BJ (cell line): ENCODE measurements at places on chromosomes 2 and 18.

DNA sequence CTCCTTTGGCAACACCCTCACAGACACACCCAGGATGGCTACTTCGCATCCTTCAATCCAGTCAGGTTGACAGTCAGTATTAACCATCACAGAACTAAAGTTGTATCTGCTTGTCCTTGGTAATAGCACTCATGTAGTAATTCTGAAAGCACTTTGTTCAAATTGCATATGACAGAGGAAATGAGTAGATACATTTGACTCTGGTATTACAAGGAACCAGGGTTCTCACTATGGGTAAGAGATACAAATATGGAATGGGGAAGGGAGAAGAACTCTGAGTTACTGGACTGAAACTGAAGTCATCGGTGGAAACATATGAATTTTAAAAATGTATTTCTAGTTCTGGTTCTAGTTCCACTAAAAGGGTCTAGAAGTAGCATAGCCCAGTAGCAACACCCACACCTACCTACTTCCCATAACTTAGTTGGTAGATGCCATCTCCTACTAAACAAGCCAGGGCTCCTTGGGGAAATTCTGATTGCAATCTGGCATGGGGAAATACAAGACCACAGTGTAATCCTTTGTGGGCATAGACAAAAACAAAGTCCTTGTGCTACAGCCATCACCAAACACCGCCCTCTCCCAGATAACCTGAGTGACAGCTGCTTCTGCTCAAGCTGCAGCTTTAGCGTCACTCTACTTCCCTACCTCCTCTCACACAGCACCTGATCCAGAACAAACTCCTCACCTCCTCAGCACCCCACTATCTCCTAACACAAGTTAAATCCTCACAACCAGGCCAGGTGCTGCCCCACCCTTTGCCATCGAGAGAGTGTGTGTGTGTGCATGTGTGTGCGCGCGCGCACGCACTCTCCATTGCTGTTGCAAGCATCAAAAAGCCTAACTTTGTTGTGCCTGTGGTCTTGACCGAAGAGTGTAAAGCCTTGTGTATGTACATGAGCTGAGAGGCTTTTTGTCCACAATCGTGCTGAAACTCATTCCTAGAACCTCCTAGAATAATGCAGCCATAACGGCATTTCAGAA is 31.4 kb upstream of the CD226 start:
- no peak for DNase-seq

DNA sequence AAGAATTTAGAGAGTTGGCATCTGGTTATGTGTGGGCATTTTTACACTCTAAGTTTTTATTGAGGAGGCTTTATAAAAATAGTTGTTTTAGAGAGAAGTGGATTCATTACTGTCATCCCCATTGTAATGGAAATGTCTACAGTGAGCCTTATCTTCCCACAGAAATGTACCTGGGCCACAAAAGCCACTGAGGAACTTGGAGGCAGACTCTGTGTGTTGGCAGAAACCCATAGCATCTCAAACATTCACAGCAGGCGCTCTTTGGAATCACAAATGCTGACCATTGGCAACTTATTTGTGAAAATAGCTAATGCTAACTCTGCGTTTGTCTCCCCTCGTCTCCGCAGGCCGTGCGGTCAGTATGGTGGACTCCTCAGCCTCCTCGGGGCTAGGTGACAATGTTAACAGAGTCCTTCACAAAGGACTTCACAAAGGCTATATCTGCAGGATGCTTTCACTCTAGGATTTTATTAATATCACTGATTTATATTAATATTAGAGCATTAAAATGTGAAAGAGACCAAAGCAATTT is 689.1 kb upstream of the POU3F3 start:
- no peak for DNase-seq

DNA sequence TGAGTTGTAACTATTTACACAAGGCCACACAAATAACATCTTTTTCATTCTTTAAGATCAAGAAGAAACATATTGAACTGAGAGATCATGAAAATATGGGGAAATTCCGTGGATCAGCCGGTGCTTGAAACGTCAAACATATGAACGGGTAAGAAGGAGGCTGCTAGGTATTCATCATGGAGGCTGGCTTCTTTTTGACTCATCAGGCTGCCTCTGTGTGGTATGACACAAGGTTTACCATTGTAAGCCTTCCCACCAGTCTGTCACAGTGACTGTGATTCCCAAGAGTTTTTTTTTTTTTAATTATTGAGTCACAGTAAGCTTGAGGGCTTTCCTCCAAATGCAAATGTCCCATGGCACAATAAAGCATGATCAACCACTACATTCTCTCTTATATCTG is 506.9 kb downstream of the BCL11A start:
- DNase-seq: no peak

DNA sequence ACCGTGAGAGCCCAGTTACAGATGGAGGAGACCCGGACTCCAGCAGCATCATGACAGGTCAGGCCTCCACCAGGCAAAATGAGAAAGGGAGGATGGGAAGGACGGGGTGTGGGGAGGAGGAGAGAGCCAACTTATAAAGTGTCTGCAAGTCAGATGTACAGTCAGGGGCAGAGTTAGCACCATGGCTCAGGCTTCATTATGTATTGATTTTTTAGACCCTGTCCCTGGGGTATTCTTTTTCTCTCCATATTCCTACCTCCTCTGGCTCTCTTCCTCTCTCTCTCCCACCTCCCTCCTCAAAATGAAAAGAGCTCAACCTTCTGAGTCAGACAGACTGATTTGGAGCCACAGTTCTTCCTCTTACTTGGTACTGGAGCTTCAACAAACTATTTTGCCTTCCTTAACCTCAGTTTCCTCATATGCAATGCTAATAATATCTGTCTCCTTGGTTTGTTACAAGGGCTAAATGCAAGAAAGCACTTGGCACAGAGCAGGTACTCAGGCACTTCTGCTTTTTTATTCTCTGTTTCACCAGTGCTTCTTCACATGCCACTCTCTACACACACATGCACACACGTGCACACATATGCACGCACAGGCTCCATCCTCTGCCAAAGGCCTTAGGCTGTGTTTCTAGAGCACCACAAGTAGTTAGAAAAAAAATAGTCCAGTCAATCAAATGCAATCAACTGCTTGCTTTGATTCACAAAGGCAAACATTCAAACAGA is 92.3 kb upstream of the PKDCC start:
- DNase-seq: no peak

DNA sequence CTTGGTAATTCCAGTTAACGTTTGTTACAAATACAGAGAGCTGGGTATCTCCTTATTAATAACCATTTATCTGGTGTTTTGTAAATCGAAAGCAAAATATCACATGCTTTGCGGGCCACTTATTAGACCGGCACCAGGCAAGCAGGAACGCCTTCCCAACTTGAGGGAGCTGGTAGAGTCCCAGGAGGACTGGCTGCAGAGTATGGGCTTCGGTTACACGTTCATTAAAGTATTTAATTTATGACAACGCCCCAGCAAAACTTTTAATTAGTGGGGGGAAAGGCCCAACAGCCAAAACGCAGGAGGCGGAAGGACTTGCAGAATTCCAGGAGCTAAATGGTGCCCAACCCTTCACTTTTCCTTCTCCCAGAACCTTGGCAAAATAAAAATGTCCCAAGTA is 3.7 kb downstream of the SMAD7 start:
- no peak for DNase-seq

DNA sequence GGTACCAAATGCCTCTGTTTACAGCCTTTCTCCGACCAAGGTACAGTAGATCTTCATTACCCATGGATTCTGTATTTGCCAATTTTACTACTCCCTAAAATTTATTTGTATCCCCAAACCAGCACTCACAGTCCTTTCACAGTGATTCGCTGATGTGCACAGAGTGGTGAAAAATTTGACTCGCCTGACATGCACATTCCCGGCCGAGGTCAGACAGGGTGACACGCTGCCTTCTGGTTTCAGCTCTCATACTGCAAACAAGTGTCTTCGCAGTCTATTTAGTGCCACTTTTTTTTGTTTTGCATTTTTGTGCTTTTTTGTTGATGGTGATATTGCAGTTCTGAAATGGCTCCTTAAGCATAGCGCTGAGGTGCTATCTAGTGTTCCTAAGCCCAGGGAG is 71.0 kb downstream of the MAPK4 start:
- no peak for DNase-seq

- no peak for DNase-seq
These were observed 19.6 kb downstream of the EHBP1 start for GRCh38 chr2:62724886-62725711.

- DNase-seq: no peak
These were observed 60.6 kb downstream of the POU3F3 start for GRCh38 chr2:104914509-104914908.

DNA sequence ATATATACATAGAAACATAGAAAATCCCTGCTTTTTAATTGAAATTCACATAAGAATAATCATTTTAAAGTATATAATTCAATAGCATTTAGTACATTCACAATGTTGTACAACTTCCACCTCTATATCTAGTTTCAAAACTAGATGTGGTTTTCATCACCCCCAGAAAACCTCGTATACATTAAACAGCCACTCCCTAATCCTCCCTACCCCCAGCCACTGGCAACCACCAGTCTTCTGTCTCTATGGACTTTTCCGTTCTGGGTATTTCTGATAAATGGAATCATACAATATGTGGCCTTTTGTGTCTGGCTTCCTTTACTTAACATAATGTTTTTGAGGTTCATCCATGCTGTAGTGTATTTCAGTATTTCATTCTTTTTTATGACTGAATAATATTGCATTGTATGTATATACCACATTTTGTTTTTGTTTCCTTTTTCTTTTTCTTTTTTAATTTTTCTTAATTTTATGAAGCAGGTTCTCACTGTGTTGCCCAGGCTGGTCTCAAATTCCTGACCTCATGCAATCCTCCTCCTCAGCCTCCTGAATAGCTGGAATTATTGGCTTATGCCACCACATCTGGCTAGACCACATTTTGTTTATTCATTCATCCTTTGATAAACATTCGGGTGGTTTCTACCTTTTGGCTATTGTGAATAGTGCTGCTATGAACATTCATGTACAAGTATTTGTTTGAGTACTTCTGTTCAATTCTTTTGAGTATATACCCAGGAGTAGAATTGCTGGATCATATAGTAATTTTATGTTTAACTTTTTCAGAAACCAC is 50.6 kb upstream of the RNF152 start:
- DNase-seq: no peak

DNA sequence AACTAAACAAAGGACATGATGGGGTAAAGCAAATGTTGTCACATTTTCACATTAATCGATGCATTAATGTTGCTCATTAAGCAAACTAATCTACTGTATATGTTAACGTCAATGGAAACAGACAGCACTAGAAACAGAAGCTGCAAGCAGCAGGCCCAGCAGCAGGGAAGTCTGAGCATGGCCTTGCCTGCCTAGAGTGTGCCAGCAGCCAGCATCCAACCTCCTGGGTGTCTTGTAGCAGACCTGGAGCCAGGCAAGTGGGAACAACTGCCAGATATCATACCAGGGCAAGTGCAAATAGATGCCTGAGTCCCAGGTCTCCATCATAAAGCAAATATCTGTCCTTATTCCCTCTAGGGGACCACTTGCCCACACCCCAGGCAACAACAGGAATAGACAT is 319.0 kb downstream of the LRRTM1 start:
- DNase-seq: no peak

DNA sequence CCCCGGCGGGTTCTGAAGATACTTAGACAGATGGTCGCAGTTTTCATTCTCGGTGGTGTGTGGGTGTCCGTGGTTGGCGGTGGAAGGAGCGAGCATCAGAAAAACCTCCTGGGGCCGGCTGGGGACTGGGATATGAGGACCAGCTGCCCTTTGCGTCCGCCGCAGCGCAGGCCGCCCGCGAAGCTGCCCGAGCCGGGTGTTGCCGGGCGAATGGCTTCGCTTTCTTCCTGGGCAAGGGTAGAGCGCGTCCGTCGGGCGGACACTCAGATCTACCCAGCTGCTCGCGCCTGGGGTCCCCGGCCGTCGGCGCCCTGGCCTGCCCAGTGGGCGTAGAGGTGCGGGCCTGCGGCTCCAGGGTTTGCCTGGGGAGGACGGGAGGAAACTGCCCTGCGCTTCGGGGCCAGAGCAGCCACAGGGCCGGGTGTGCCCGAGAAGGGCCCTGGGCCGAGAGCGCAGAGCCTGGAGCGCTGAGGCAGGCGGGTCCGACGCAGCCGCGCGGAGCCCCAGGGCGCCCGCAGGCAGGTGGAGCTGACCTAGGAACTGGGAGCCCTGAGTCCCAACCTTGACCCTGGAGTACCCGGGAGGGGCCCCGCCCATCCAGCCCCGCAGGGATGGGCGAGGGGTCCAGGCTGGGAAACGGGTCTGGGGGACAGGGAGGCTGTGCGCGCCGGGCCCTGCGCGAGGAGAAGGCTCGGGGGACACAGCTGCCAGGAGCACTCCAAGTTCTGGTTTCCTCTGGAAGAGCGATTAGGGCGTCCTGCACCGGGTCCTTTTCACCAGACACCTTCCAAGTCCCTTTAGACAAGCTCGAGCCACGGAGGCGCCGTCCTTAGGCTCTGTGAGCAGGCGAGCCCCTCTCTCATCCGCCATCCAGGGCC is 1.3 kb downstream of the TWIST2 start:
- DNase-seq: no peak

DNA sequence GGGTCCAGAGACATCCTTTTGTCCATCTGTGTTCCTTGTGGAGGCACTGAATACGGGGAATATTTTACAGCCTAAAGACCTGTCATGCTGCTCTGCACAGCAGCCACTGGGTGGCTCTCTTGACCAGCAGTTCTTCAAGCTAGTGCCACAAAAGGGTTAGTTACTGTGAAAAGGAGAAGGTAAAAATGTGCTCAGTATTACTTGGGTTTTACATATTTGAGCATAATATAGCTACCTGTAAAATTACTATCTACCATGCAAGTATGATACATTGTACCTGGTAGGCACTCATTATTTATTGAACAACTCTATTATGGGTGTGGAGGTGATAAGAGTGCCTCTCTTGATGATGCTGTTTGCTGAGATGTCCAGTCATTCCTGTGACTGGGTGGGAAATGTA is 23.6 kb downstream of the FZD5 start:
- no peak for DNase-seq

DNA sequence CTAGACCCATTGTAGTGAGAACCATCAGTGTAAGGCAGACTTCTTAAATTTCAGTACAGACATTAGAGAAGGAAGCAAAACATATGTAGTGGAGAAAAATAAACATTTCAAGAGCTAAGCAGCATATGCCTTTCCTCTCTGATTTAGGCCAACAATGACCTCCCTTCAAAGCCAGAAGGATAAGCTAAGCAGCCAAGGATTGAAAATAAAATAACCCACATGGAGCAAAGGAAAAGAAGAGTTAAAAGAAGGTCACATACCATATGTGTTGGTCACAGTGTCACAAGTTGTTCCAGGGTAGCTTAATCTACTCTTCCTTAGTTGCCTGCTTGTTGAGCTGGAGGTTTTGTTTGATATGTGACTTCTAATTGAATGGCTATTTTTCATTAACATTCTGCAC is 15.6 kb upstream of the LAMA1 start:
- DNase-seq: peak; percentile 12

DNA sequence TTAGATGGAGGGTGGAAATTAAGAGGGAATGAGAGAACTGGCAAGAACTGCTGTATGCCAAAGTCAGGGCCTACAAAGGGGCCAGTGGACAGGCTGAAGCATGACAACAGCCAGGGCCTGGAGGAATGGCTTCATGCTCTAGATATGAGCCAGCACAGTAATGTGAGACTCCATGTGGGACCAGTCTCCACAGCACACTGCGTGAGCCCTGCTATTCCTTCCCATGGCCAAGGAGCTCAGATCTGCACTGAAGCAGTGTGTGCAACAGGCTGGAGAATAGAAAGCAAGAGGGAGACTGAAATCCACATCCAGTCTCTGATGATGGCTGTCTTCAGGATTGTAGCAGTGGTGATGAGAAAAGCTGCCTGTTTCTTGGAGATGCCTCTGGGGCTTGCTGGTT is 162.8 kb downstream of the TPGS2 start:
- no peak for DNase-seq
